ENCODE measurements at places on chromosomes 1 and 21. TPM values are rescaled to one million over a fixed set of nuclear protein-coding genes. Genes with fewer than 3 reads are reported as not detected.

DNA sequence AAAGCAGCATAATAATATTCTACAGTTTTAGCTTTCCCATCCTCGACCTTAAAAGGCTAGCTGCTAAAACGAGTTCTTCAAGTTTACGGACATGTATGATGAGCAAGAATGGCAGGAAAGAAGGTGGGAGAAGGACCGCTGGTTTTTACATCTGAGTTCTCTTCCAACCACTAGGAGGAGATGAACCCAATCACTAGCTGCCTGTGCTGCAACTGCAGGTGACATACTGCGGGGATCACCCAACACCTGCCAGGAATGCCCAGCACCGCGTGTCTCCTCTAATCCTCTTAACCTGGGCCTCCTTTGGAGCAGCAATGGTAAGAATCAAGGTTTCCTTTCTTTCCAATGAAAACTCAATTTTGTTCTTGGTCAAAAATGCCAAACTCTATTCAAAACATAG is 23.5 kb downstream of the TOR3A start:
- DNase-seq: peak; percentile 34

DNA sequence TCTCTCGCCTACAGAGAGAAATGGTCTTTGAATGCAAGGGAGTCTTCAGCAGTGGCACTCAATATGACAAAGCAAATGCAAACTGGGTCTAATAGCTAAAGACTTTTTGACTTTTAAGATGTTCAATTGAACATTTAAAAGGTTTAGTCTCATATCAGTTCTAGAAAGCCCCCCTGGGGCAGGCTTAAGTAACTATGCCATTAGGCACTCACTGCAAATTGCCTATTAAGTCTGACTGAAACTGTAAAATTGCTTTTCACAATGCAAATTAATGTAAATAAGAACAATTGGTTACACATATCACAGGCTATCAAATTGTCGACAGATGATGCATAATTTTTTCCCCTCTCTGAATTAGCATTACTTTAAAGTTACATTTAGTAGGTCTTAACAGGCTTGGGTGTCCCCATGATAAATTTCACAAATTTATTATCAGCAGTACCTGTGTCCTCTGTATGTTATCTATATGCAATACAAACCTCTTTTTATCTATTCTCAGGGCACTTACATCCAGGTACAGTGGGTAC is 329.1 kb downstream of the LRRIQ3 start:
- no peak for DNase-seq

DNA sequence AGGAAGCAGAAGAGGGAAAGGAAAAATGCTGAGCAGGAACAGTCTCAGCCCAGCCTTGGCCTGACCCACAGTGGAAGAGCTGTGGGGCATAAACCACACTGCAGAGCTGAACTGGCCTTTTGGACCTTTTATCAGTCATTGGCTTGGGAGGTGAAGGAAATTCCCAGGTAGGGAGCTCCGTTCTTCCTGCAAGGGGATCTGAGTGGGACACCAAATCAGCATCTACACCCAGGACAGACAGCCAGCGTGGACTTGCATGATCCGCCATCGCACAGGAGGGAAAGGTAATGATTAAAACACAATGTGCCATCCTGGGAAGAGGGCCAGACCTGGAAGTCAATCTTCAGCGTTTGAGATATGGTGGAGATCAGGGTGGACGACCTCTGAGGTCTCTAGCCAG is 1.2 kb upstream of the MTFR1L start:
- DNase-seq: no peak

- no peak for DNase-seq
These were observed 57.6 kb upstream of the AK4 start for GRCh38 chr1:65090406-65090805.

Gene FRRS1
- 12.6 TPM for total RNA-seq

Gene DNAJC8
- total RNA-seq: 103 TPM

DNA sequence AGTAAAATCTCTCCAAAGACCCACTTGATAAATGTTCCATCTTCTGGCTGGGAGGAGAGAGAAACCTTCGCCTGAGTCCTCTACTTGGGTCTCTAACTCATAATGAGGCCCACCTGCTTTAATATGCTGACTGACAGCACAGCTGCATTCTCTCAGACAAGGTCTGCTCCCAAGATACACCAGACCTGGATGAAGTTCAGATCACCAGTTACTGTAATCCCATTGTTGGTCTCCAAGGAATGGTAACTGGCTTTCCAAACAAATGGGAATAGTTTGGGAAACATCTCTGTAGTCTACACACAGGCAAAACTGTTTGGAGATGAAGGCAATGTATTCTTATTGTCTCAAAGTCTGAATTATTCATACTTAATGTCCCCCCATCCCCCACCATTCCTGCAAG is 27.9 kb upstream of the COL24A1 start:
- no peak for DNase-seq

DNA sequence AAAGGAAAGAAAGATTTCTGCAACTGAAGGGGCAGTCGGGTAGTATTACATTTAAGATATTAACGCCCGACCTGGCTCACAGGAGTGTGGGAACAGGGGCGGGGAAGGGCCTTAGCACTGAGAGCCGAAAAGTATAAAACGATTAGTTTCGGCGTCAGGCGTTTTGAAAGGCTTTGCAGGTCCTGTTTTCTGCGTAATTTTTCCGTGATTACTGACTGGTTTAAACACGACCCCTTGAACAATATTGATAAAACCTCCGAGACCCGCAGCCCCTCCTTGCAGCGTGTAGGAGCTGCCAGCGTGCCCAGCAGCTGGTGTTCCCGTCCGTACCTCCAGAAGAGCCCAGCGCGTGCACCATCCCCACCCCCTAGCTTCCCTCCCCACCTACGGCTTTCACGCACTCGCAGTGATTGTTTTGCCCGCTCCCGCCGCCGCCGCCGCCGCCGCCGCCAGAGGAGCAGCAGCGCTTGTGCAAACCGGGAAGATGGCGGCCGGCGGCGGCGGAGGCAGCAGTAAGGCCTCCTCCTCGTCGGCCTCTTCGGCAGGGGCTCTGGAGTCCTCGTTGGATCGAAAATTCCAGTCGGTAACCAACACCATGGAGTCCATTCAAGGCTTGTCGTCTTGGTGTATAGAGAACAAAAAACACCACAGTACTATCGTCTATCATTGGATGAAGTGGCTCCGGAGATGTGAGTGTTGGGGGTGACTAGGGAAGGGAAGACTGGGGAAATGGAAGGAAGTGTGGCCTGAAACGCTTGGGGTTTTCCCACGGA is 470 bp downstream of the RPRD2 start:
- DNase-seq: peak; percentile 97

Gene OR2T2
- not detected for total RNA-seq

DNA sequence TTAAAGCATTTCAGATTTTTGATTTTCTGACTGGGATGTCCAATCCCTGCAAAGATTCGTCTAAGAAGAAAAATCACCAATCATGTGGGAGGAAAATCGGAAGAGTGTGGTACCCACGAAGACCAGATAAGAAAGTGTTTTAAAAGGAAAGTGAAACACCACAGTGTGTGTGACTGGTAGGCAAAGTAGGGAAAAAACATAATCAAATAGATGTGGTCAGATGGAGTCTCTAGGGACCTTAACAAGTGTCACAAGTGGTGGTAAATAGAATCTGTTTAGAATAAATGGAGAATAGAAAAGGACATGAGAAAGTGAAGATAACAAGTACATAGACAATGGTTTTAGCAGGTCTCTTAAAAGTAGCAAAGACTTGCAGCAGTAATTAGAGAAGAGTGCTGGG is 154.6 kb downstream of the SLC30A10 start:
- no peak for DNase-seq

GRCh38 chr1:22039594-22040285 is 12.8 kb upstream of the CDC42 start:
- no peak for DNase-seq

- DNase-seq: no peak
These were observed 61.2 kb downstream of the RGS4 start for GRCh38 chr1:163130225-163130856.

- DNase-seq: no peak
These were observed 133.9 kb downstream of the PEX14 start for GRCh38 chr1:10608690-10609089.

- no peak for DNase-seq
These were observed 28.5 kb downstream of the NIBAN1 start for GRCh38 chr1:184945678-184946412.

DNA sequence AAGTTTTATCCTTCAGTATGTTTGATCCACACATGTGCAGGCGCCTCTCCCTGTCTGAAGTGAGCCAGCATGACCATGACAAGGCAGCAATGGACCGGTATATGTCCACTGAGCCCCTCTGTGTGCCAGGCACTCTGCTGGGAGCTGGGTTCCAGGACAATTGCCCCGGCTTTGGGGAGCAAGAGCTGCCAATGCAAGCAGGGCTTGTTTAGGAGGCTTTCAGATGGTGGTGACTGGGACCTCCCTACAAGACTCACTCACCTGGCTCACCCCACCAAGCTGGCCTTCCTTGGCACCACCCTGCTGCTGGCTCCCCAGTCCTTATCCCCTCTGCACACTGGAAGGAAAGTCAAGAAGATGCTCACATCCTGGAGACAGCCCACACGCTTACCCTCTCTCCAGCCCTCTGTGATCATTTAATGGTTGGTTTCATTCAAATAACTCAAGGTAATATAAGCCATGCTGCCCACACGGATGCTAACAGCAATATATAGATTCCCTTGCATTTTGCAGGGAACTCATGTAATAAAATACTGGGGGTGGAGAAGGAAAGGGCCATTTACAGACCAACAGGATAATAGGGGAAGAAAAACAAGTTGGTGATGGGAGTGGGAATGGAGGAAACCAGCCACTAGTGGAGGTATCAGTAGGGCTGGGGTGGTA is 23.6 kb downstream of the KCND3 start:
- no peak for DNase-seq

GRCh38 chr1:230758709-230759368 is 11.7 kb downstream of the CAPN9 start:
- DNase-seq: no peak

DNA sequence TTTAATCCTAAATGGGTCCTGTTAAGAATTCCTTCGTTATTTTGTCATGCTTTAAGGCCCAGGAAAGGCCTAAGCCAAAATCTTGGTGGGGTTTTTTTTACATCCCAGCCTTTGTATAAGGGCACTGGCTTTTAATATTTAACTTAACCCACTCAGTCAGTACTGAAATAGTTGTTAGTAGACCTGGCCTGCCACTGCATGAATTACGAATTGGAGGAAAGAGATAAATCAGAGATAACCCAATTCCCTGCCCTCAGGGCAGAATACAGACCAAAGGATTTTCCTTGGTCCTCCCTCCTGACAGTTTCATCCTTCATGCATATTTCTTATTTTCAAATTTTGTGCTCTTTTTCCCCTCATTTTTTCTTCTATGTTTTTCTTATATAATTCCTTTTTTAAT is 193.0 kb downstream of the FASLG start:
- no peak for DNase-seq

GRCh38 chr21:34039678-34040382 is 33.5 kb upstream of the MRPS6 start:
- no peak for DNase-seq

Gene FCAMR
- not detected for total RNA-seq

DNA sequence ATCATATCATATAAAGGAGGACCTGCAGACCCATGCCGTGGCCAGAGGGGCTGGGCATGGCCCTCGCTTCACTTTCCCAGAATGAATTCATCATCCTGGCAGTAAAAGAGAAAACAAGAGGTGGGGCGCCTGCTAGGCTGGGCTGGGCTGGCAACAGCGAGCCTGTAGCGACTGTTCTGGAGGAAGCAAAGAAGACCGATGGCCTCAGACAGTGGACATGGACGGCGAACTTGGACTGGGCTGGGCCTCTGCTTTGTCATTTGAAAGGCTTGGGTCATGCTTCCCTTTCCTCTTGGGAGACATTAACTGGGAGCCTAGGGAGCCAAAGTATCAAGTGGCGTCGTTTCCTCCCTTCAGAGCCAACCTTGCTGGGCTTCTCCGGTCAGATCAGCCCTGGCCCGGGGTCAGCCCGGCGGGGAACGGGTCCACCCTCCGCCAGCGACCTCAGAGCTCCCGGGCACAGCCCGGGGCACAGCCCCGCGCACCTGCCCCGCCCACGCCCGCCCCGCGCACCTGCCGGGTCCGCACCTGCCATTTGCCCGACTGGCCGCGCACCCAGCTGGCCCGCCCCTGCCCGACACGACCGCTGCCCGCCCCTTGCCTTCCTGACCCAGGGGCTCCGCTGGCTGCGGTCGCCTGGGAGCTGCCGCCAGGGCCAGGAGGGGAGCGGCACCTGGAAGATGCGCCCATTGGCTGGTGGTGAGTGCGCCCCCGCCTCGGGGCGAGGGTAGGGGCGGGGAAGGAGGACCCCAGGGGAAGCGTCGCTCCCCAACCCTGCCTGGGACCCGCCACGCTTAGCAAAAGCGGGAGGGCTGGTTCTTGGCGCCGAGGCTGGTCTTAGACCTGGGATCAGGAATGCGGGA is at the start of gene FAM3B:
Gene FAM3B (plus strand): TSS at position 602 of the 863 bp plus-strand sequence. CDS start 79 bp downstream, at position 681.
- peak; percentile 92 for DNase-seq

Gene LCE2C
- total RNA-seq: not detected

DNA sequence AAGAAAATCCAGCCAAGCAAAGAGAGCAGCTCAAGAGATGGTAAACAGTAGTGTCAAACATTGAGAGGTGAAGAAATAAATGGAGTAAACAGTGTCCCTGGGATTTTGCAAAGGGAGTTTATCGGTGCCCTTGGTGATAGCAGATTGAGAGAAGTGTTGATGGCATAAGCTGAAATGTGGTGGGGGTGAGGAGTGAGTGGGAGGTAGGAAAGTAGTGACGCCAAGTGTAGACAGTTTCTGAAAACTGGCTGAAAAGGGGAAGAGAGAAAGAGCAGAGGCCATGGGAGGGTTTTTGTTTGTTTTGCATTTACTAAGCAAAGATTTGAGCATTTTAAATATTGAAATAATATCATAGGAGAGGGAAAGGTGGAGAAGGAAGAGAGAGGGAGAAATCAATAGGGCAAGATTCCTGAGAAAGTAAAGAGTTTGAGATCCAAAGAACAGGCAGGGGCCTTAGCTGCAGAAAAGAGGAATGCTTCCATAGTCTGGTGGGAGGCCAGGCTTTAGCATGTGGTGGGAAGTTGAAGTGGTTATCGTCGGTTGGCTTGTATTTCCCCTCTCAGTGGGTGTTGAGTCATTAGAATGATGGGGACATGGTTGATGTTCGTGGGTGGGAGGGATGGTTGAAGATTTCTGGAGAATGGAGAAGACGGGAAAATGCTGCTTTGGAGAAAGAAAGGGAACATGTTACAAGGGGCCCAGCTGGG is 26.8 kb upstream of the RASAL2 start:
- DNase-seq: no peak

- no peak for DNase-seq
These were observed 67.0 kb upstream of the CACNA1E start for GRCh38 chr1:181416268-181416860.

Gene SPATA21
- total RNA-seq: not detected

Gene SLC30A2
- not detected for total RNA-seq

DNA sequence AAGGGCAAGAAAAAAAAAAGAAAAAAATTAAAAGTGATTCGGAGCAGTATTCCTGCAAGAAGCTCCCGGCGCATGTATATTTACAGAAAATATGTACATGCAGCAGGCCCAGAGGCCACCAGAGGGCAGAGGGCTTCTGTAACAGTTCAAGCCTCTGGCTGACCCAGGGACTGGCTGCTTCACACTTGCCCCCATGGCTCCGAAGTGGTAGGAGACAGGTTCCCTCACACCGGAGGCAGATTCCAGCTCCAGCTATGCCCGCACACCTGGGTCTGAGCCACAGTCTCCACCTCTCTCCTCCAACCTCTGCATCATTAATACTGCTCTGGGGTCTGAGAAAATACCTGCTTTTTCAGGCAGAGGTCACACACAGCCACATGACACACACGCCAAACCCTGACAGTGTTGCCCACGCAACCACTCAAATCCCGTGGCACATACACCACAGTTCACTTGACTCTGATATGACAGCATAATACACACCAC is 2.2 kb upstream of the ARHGAP30 start:
- DNase-seq: no peak
